Stimulated activated CD8-positive, alpha-beta memory T cell treated with anti-CD3 and anti-CD28 coated beads, Interleukin-7, amount 100 ng/mL, for 24 hours (primary cell): ENCODE measurements at places on chromosomes 2 and 18.

DNA sequence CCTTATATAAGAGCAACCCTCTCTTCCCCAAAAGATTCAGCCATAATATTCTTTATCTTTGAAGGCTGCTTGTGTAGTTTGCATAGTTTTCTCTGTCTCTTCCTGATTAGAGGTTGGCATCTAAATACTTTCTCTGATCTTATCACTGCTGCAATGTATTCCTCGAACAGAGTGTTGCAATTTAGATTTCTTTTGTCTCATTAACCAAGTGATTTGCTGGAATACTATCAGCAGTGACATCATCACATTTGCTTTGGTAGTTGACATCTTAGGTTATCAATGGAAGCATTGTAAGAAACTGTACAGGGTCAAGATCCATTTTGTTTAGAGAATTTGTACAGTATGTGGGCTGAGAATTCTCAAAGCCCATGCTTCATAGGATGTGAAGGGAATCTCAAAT is 72.0 kb upstream of the NEUROD1 start:
- DNase-seq, result no peak

DNA sequence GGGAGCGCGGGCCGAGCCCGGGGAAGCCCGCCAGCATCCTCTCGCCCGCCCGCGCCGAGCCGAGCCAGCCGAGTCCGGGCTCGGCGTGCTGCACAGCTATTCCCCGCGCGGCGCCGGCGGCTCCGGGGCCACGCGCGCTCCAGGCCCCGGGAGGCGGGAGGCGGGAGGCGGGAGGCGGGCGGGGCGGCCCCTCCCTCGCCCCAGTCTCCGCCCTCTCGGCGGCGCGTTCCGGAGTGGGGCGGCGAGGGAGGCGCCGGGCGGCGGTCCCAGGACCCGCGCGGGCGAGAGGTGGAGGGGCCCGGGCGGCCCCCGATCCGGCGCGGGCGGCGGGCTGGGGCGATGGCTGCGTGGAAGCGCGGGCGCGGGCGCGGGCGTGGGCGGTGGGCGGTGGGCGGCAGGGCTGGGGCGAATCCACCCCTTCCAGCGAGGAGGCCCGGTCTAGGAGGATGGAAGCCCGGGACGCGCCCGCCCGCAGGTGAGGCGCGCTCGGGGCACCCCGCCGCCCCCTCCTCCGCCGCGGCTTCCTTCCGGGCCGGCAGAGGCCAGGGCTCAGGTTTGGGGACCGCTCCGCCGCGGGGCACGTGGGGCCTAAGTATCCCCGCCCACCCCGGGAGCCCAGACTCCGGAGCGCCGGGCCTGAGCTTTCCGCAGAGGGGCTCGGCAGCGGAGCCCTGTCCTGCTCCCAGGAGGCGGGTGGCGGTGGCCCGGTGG is at the start of gene ADCY3:
Gene ADCY3, minus strand, starts transcription at position 140 of the 711 bp plus-strand sequence. CDS start 1,250 bp downstream, outside the sequence.
- no peak for DNase-seq

- no peak for DNase-seq
Measured at GRCh38 chr18:31776093-31776492, 15.4 kb upstream of the SLC25A52 start.

DNA sequence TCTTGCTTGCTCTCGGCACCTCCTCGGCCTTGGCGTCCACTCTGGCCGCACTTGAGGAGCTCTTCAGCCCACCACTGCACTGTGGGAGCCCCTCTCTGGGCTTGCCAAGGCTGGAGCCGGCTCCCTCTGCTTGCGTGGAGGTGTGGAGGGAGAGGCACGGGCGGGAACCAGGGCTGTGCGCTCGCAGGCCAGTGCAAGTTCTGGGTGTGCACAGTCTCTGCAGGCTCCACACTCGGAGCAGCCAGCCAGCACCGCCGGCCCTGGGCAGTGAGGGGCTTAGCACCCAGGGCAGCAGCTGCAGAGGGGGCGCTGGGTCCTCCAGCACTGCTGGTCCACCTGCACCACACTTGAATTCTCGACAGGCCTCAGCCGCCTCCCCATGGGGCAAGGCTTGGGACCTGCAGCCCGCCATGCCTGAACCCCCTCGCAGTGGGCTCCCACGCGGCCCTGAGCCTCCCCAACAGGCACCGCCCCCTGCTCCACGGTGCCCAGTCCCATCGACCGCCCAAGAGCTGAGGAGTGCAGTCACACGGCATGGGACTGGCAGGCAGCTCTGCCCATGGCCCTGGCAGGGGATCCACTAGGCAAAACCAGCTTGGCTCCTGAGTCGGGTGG is 411.2 kb upstream of the CHAC2 start:
- DNase-seq, result no peak

- no peak for DNase-seq
Measured at GRCh38 chr2:183505911-183506310, 381.7 kb downstream of the NUP35 start.

GRCh38 chr18:6249788-6250187 is 164.9 kb downstream of the L3MBTL4 start:
- DNase-seq, result no peak

DNA sequence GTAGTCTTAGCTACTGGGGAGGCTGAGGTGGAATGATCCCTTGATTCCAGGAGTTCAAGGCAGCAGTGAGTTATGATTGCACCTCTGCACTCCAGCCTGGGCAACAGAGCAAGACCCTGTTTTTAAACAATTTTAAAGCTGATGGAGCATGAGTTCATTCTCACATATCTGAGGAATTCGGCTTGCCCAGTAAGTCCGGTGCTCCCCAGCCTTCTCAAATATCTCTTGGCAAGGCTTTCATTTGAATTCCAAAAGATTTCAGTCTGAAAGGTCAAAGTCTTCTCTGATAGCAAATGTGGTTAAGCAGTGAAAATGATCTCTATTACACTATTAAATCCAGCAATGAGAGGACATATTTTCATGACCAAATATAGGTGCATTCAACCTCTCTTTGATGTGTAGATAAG is 27.9 kb downstream of the PIEZO2 start:
- no peak for DNase-seq

DNA sequence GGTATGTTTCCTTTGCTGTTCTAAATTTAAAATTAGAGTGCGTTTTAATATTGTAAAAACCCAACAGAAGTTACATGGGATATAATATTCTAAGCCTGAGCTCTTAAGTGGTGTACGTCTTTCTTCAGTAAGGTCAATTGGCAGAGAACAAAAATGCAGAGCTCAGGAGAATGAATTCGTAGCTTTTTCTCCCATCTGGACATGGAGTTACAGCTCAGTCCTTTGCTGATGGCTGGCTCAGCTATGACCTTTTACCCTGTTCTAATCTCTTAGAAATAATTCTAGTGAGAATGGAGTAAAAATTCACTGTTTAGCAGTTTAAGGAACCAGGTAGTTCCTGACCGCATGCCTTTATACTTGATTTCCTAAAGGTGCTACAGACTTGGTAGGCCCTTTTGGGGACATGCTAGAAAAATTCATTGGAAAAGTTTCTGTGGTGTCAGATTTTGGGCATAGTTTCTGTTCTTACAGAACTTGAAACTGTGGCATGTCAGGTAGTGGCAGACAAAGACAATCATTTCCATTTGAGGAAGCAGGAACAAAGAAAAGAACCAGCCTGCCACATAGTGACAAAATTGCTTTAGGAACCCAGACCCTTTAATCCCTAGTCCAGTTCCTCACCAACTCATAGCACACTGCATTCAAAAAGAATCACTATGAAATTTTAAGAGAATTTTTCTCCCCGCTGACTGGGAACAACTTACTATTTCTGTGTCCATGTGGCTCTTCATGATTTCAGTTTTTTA is 566.8 kb upstream of the ZNF804A start:
- DNase-seq, result no peak

GRCh38 chr2:149783284-149783683 is 195.7 kb upstream of the MMADHC start:
- no peak for DNase-seq

DNA sequence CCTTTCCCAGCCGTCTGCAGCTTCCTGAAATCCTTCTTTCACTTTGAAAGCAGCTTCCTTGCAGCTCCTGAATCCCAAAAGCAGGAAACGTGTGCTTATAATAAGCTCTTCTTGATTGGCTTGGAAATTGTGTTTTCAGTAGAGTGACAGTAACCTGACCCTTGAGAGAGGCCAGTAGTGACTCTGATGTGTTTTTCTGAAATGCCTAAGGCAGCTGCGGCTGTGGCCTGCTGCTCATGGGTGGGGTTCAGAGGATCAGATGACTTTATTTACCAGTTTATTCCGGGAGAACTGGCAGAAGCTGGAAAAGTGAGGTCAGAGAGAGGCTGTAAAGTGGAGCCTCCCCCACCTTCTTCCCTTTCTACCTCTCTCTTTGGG is 31.9 kb upstream of the RPIA start:
- DNase-seq, result no peak

GRCh38 chr18:76483780-76484179 is 11.3 kb downstream of the ZNF516 start:
- DNase-seq, result no peak

DNA sequence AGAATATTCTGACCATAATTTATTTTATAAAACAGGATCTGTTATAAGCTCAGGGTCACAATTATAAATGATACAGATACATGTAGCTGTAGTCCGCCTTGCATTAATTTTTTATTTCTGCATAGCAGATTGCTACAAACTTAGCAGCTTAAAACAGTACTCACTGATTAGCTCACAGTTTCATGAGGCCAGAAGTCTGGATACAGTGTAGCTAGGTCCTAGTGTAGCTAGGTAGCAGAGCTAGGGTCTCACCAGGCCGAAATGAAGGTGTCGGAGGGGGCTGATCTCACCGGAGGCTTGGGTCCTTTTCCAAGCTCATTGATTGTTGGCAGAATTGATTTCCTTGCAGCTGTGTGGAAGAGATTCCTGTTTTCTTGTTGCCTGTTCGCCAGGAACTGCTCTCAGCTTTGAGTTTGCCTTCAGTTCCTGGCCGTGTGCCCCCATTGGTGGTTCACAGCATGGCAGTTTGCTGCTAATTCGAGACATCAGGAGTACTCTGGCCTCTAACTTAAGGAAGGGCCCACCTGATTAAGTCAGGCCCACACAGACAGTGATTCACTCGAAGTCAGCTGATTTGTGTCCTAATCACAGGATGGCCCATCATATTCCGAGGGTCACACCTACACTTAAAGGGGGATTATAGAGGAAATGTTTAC is 18.4 kb downstream of the NAPG start:
- DNase-seq, result no peak

- DNase-seq, result no peak
Measured at GRCh38 chr2:173079973-173080860, 4.6 kb downstream of the MAP3K20 start.

- DNase-seq, result no peak
Measured at GRCh38 chr18:9426753-9427152, 48.6 kb upstream of the RALBP1 start.

DNA sequence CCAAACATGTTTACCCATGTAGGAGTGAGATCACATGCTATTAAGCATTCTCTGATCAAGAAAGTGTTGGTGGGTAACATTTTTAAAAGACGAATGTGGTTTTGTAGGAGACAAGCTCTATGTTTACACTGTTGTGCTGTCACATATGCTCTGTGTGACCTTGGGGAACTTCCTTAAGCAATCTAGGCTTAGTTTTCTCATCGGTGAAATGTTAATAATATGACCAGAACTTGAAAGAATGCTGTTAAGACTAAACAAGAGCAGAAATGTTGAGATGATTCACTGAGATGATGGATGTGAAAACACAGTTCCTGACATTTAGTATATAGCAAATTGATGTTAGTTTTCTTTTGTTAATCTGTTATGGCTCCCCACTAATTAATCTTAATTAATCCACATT is 860.9 kb upstream of the CNTNAP5 start:
- no peak for DNase-seq

- no peak for DNase-seq
Measured at GRCh38 chr2:73111073-73112025, 1.4 kb downstream of the RAB11FIP5 start.

GRCh38 chr2:10006236-10007161 is 36.9 kb upstream of the KLF11 start:
- no peak for DNase-seq
